Activated CD8-positive, alpha-beta T cell treated with anti-CD3 and anti-CD28 coated beads for 36 hours (primary cell): ENCODE measurements at places on chromosomes 5 and 9. TPM values are rescaled to one million over a fixed set of nuclear protein-coding genes. Genes with fewer than 3 reads are reported as not detected.

GRCh38 chr5:156128026-156128425, 198.9 kb upstream of the SGCD start:
- DNase-seq, result no peak

- DNase-seq, result no peak
These were observed 82.1 kb downstream of the SLF1 start for GRCh38 chr5:94700592-94700991.

GRCh38 chr9:123318202-123318601, 37.8 kb upstream of the CRB2 start:
- peak; percentile 42 for DNase-seq

GFPT2 gene
- total RNA-seq, result not detected

PCDHA1 gene
- total RNA-seq, result not detected

ACTBL2 gene
- total RNA-seq, result not detected

SMIM3 gene
- total RNA-seq, result 8.6 TPM

- no peak for DNase-seq
These were observed 69.0 kb upstream of the MSX2 start for GRCh38 chr5:174655351-174655750.
